Naive thymus-derived CD4-positive, alpha-beta T cell (primary cell): ENCODE measurements at places on chromosomes 6 and 20.

DNA sequence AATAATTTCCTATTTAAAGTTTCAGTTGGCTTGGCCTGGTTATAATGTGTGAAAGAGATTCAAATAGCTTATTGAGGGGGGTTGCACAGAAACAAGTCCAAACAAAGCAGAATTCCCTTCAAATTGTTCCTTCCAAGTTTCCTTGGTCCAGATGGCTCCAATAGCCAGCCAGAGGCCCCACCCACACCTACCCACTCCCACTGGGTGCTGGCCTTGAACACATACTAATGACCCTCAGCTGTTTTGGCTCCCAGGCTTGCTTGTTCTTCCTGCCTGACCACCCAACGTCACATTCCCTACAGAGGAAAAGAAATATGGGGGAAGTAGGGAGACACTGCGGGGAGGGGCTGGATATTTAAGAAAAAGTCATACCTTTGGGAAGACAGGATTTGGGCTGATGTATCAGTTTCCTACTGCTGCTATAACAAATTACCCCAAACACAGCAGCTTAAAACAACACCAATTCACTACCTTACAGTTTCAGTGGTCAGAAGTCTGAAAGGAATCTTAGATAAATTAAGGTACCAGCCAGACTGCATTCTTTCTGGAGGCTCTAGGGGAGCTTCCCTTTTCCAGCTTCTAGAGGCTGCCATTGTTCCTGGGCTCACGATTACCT lies 95.7 kb downstream of the COL21A1 start:
- DNase-seq = no peak

DNA sequence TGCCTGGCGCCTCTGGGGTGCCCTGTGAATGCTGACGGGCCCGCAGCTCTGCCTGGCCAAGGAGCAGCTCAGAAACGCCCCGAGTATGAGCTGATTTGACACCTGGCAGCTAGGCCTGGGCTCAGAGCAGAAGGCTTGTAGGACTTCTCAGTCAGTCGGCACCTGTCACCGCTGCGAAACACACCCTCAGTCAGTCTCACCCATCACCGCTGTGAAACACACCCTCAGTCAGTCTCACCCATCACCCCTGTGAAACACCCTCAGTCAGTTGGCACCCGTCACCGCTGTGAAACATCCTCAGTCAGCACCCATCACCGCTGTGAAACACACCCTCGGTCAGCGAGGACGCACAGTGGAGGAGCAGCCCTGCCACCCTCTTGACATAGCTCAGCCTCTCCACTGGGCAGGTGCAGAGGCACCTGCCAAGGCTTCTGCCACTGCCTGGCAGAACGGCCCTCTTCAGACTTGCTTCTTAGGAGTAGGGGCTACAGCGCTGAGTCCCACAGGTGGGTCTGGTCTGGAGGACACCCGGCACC lies 109.0 kb downstream of the PSMB1 start:
- DNase-seq = no peak

DNA sequence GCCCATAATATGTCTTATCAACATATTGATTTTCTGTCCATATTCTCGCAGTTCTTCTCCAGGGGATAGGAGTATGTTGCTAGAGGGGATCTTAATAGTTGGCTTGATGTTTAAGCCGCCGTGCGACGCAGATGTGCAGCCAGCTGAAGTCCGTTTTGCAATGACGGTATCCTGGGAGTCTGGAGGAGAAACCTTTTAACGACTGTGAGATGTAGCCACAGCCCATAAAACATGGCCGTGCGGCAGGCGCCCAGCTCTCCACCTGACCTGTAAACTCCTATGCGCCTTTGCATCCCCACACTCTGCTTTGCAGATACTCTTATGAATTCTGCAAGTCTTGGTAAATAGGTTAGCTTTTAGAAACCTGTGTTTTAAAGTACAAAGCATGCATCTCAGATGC lies 36.9 kb downstream of the BMP6 start:
- DNase-seq = no peak

- no peak for DNase-seq
These were observed 2.2 kb downstream of the ZNFX1 start for GRCh38 chr20:49275636-49276035.

DNA sequence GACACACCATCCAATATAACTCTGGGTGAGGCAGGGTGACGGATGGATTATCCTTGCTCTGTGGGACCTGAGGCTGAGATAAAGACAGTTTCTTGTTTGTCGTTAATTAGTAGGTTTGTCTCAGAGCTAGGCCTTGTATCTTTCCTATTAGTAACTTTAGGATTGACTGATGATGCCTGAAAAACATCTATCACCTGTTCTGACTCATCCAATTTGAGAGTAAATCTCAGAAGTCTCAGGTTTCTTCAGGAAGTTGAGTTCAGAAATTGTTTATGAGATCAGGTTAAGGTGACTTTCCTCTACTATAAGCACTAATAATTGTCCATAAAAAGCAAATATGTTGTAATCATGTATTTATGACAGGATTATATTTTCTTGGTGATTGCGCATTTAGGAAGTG lies 129.5 kb upstream of the SUPT3H start:
- no peak for DNase-seq

GRCh38 chr6:53294095-53294494 lies 54.7 kb downstream of the ELOVL5 start:
- no peak for DNase-seq

GRCh38 chr6:42740725-42741124 lies 5.2 kb downstream of the TBCC start:
- DNase-seq = no peak

DNA sequence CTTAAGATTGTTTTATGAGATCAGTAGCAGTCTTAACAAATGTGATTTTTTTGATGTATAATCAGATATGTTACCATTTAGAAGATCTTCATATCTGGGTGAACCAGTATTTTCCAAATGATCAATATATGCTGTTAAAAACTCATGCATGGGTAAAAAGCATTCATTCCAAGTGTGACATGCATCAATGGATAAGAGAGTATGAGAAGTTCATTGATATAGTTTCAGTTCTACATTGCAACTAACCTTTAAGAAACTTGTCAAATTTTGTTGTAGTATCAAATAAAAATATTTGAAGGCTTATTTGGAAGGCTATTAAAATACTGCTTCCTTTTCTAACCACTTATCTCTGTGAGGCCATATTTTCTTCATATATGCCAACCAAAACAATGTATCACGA lies 117.7 kb downstream of the FIG4 start:
- DNase-seq = no peak

GRCh38 chr20:24733416-24733815 lies 215.7 kb upstream of the CST7 start:
- DNase-seq = no peak

- no peak for DNase-seq
These were observed 782 bp upstream of the PCMTD2 start for GRCh38 chr20:64254571-64255360.

GRCh38 chr20:12079490-12079889 lies 161.8 kb downstream of the BTBD3 start:
- no peak for DNase-seq

- no peak for DNase-seq
These were observed 62.3 kb upstream of the SHLD1 start for GRCh38 chr20:5687884-5688283.
